ENCODE measurements at places on chromosomes 12 and 14.

DNA sequence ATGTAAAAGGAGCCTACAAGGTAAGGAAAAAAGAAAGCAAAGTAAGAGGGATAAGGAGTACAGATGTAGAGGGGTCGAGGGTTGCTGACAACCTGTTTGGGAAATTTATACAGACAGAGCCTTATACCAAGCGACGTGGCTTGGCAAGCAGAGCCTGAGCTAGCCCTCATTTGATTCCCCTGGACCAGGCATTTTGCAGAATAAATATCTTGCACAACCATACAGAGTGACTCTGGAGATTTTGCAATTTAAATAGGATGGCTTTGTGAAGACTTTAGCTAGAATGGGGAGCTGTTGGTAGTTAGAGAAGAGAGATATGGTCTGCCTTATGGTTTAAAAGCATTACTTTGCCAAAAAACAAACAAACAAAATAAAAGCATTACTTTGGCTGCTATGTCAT is 11.1 kb upstream of the ANO6 start:
- no peak for DNase-seq

DNA sequence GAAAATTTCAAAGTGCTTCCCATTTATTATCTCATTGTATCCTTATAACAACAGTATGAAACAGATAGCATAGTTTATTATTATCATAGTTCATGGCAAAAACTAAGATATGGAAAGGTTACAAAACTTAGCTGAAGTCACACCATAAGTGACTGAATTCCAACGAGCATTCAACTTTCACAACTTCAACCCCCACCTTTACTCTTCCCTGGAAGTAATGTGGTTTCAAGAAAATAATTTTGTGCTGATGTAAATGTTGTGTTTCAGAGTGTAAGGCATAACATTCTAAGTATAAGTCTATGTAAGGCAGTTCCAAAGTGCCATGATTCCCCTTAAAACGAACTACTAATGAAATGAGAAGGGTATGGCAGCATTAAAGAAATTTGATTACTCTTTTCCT is 454.5 kb downstream of the BCAT1 start:
- DNase-seq = no peak

- DNase-seq = no peak
These were observed 100.4 kb downstream of the TMTC3 start for GRCh38 chr12:88242571-88242925.

- DNase-seq = no peak
These were observed 83.0 kb downstream of the TTC7B start for GRCh38 chr14:90733139-90733808.

- no peak for DNase-seq
These were observed 25.1 kb downstream of the ASPG start for GRCh38 chr14:104110491-104111209.
